ENCODE measurements at places on chromosomes 6 and 20.

- no peak for DNase-seq
Observed at GRCh38 chr6:53128842-53129241, 19.8 kb downstream of the GCM1 start.

GRCh38 chr6:53347250-53347920 is 1.4 kb downstream of the ELOVL5 start:
- DNase-seq, result no peak

GRCh38 chr6:80640176-80640575 is 533.7 kb downstream of the BCKDHB start:
- DNase-seq, result no peak

GRCh38 chr20:62557462-62557861 is 81.7 kb upstream of the GATA5 start:
- DNase-seq, result no peak
